Left kidney (tissue), 8 donors: ENCODE measurements at places on chromosomes 16 and 17. TPM values are rescaled to one million over a fixed set of nuclear protein-coding genes. Genes with fewer than 3 reads are reported as not detected.

- DNase-seq = no peak
Observed at GRCh38 chr17:2982854-2983253, 80.6 kb downstream of the OR1D5 start.

DNA sequence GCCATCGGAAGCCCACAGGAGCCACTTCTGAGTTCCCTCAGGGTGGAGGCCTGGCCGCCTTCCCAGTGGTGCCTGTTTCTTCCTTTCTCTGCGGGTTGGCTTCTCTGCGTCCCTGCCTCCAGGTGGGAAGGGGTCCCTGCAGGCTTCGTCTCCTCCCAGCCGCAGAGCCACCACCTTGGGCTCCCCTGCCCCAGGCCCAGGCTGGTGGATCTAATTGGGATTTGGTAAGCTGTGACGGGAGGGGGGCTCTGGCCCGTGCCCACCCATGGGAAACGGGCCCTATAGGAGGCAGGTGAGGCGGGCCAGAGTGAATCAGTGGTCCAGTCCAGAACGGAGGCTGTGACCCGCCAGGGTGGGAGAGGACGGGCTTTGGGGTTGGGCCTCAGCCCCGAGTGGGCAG, 32.1 kb downstream of the JPH3 start:
- DNase-seq = no peak

DNA sequence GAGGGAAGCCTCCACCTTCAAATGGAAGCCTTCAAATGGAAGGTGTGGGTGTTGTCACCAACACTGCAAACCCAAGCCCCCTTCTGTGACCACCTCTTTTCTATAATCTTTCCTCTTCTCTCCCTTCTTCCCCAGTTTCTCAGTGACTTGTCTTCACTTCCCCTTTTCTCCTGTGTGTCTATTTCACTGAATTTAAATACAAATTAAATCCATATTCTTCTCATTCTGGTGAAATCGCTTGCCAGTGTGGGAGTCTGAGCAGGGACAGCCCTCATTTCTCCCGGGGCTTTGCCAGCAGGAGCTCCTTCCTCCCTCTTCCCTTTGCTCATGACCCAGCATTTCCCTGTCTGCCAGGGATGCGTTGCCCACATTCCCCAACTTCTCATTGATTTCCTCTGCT, 6.4 kb upstream of the ITGAX start:
- no peak for DNase-seq

Gene GPR142
- 0.25 TPM for polyA plus RNA-seq

GRCh38 chr17:79843474-79843815, 4.2 kb upstream of the CBX4 start:
- no peak for DNase-seq

- DNase-seq = peak; percentile 36
Observed at GRCh38 chr16:12901597-12902461, at the start of gene SHISA9. Gene SHISA9 (plus strand): TSS chr16:12901598.

DNA sequence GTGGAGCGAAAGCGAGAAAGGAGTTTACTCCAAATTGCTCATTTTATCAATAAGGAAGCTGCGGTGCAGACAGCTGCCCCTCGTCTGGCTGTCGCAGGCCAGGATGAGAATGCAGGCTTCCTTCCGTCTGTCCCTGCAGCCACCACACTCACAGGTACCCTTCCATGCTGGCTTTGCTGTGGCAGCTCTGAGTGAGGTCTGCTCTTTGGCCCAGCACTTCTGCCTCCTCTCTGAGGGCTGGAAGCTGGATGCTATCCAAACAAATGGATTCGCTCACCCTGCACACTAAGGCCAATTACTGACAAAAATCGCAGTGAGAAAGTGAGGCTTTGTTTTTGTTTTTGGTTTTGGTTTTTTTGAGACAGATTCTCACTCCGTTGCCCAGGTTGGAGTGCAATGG, 7.0 kb downstream of the ARMC7 start:
- no peak for DNase-seq

GRCh38 chr16:17612336-17612735, 141.6 kb upstream of the XYLT1 start:
- no peak for DNase-seq
